ENCODE measurements at places on chromosomes 7 and 10.

GRCh38 chr7:122885583-122886356 lies 490 bp downstream of the CADPS2 start:
- DNase-seq, result no peak

DNA sequence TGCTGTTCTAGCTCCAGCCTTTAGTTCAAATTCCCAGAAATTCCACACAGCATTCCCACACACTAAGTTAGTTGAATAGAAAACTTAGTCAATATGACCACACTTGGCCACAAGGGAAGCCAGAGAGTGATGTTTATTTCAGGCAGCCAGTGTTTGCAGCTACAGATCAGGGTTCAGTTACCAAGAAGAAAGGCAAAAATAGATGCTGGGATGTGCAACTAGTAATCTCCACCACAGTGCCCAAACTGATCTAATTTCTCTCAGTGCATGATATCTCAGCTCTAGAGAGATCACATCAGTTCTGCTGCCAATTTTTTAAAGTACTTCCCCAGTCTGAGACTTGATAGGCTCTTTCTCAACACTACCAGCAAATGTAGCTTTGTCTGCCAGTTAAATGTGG lies 17.6 kb downstream of the SLF2 start:
- no peak for DNase-seq

DNA sequence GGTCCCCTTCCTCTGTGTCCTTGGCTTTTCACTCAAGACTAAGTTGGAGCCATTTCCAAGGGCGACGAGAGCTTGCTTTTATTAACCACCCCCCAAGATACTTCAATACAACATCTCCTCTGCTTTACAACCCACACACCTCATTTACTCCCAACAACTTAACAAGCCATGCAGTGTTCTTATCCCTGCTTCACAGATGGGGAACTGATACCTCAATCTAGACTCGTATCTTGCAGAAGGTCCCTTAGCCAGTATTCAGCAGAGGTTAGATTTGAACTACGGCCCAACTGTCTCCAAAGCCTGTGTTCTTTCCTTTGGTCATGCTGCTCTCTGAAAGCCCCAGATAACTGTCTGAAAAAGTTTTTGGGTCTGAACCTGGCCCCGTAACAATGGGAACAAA lies 444.8 kb downstream of the GRID1 start:
- DNase-seq, result no peak

DNA sequence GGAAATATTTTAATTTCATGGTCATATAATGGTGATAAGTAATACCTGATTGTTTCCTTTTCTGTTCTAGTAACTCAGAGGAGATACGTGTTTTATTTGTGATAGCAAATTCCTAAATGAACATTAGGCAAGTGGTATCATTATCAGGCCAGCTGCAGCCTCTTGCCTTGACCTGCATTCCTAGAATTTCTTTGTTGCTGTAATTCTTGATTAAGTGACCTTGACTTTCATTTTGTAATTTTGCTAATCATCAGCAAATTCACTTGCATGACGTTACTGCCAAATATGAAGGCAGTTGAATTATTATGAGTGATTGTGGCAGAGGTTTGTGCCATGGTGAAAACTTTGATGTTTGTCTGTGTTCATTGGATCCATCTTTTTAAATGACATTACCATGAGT lies 5.6 kb upstream of the AS3MT start:
- DNase-seq, result no peak

DNA sequence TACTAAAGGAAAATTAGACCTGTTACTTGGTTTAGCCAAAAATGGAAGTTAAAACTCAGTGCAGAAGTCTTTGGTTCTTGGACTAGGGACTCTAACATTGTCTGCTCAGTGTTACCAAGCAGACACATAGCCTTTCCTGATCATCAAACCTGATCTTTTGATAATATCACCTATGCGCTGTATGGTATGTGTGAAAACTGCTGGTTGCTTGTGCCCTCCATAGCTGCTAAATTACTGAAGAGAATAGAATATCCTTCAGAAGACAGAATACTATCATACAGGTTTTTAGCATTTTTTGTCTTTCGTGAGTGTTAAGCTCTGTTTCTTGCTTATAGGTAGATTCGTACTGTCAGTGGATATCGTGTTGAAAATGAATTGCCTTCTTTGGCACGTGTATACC lies 68.7 kb downstream of the ST7 start:
- no peak for DNase-seq

DNA sequence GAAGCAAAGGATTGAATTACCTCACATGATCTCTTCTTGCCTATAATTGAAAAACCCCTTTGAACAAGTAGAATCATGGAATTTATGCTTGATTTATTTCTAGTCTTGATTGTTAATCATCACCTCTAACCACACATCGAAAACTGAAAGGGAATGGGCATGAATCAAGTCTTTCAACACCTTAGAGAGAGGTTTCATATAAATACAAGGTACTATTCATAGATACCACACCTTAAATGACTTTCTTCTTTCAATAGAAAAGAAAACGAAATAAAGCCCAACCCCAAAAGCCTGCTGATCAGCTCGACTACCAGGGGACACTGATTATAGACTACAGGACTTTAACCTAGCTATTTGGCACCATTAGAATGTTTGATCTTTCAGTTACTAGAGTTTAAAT lies 128.6 kb upstream of the PTPRZ1 start:
- DNase-seq, result no peak

GRCh38 chr7:151073990-151074389 lies 6.6 kb downstream of the FASTK start:
- DNase-seq, result no peak

GRCh38 chr7:30970594-30971094 lies 6.9 kb downstream of the GHRHR start:
- DNase-seq, result no peak

DNA sequence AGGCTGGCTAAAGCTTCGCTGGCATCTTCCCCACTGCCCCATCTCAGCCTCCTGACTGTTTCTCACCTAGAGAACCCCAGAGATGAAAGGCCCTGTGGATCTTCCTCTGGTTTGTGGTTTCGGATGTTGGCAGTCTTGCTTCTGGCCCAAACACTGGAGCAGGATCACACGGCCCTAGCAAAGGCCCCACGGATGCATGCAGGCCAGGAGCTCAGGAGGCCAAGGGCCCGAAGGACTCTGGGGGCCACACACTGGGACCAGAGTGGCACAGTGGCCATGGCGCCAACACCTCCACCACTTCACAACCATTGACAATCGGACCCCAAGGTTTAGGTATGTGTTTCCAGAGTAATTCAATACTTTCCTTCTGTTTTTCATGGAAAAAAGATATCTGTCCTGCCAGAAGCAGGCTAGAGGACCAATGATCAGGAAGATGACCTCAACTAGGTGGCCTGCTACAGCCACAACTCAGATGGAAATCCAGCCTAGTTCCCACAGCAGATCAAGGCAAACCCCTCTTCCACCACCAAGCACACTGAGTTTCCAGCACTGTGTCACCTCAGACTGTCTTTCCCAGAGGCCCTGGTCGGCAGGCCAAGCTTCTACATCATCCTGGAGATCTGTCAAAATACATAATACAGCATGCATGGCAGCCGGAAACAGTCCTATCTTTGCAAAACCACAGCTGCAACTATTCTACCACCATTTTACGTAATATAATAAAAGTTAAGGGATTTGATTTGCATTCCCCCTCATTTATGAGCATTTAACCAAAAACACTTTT lies 53.0 kb downstream of the CTBP2 start:
- no peak for DNase-seq

DNA sequence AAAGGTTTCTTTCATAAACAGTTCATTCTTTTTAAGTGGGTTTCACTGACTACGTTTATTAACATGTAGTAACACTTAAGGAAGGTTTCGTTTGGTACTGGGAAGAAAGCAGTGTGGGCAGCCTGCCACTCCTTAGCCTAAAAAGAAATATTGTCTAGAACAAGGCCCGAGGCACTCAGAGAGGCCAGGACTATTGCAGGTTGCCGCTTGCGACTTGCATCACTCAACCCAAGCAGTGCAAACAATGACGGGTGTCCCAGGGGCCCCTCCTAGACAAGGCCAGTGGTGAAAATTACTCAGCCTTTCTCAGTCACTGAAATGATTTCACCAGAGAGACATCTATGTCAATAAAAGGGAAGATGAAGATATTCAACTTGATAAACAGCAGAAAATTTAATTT lies 243.9 kb downstream of the SNX13 start:
- no peak for DNase-seq

DNA sequence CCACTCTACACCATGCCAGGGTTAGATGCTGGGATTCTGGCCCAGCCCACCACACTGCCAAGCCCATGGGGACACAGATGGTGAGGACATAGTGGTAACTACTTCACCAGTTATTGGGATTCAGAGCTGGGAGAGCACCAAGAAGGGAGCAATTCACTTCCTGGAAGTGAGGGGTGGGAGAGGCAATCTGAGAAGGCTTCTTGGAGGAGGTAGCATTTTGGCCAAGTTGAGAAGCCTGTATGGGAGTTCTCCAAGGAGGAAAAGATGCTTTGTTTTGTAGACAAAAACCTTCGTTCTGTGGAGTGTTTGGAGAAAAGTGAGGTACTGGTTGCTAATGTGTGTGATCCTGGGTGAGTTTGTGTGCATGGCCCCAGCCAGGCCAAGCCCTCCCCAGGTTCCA lies 3.8 kb upstream of the PRKRIP1 start:
- no peak for DNase-seq

DNA sequence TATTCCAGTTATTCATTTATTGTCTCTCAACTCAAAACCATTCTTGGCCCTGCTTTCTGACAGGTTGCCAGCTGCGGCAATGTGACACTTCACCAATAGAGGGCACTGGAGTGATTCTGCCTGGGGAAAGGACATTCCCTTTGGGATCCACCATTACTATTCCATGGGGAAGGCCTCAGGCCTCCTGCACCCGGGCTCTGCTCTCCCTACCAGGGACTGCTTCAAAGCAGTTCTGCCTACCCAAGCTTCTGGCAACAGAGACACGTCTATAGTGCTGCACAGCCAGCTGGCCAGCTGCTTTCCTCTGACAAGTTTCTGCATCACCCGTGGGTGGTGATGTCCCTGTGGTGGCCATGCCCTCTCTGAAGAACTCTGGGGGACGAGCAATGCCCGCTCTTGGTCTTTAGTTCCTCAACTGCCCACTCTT lies 163.8 kb downstream of the ELMO1 start:
- DNase-seq, result no peak

DNA sequence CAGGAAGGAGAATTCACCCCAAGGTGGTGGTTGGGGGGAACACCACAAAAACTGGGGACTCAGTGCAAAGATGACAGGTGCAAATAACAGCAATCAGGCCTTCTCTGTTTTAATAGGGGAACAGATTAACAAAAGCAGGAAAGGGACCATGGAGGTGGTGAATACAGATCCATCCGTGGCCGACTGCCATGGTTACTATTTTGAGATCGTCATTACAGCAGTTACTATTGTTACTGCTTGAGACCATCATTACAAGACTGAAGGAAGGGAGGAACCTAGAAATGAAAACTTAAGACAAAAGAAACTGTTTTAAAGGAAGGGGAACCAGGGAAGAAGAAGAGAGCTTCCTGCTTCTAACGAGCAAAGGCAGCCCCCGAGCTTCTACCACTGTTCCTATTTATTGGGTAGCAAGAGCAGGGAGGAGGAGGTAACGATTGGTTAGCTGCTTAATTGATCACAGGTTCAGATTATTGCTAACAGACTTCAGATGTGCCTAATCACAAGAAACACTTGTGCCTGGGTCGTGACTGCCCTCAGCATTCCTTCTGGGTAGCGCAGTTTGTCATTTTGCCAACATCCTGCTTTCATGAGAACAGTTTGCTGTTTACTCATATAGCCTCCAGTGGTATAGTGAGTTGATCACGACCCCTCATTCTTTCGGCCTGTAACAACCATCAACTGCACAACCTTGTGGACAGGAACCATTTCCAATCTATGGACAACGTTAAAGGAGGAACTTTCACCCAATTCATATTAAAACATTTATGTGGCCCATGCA lies 216.3 kb downstream of the CHCHD3 start:
- DNase-seq, result no peak

- DNase-seq, result no peak
Measured at GRCh38 chr7:75985009-75985517, 9.3 kb downstream of the TMEM120A start.

GRCh38 chr7:143203386-143203785 lies 18.5 kb upstream of the TAS2R40 start:
- DNase-seq, result no peak

GRCh38 chr10:112721080-112721698 lies 228.9 kb upstream of the TCF7L2 start:
- no peak for DNase-seq

DNA sequence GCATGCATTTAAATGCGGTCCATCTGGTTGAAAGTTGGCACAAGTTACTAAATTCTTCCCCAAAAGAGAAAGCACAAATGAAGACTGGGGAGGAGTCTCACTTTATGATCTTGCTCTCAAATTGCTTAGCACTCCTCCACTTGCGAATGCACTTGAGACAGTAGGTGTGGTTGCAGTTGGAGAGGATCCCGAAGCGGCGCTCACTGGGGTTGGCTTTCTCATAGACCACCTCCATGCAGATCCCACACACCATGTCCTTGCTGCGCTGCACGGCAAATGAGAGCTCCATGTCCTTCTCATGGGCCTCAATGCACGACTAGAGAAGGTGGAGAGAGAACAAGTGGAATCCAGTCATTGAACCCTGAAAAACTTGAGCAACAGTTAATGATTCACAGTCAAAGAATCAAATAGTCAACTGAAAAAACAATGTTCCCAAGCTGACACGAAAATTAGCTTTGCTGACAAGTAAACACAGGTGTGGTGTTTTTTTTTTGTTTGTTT lies 22.7 kb downstream of the MKRN1 start:
- DNase-seq, result no peak

- DNase-seq, result no peak
Measured at GRCh38 chr10:1270906-1271305, 214.7 kb downstream of the WDR37 start.

DNA sequence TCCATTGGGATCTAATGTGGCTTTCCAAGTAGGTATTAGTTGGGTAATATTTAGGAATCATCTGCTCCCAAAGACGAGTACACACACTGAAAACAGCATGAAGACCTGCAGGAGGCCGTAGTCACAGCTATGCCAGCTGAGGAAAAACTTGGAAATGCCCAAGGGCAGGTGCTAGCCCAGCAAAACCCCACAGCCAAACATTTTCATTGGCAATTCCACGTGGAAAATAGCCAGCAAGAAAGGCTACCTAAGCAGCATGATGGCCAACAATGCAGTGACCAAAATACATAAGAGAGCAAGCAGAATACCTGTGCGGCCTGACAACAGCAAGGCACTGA lies 32.7 kb downstream of the DOCK4 start:
- DNase-seq, result no peak

- no peak for DNase-seq
Measured at GRCh38 chr10:31123946-31124345, 92.3 kb upstream of the ZNF438 start.

GRCh38 chr10:47184273-47184672 lies 115.7 kb upstream of the GDF10 start:
- DNase-seq, result no peak

GRCh38 chr7:75925717-75926435 lies 10.9 kb downstream of the POR start:
- no peak for DNase-seq

GRCh38 chr10:60930237-60930636 lies 13.7 kb downstream of the RHOBTB1 start:
- DNase-seq, result no peak

GRCh38 chr7:101100858-101101847 lies 15.9 kb downstream of the TRIM56 start:
- no peak for DNase-seq

- DNase-seq, result no peak
Measured at GRCh38 chr7:48742079-48742798, 182.1 kb upstream of the CDC14C start.

Data from cortex of kidney (tissue), 1 donor.